GM18507 (cell line): ENCODE measurements at places on chromosomes 3 and 15.

DNA sequence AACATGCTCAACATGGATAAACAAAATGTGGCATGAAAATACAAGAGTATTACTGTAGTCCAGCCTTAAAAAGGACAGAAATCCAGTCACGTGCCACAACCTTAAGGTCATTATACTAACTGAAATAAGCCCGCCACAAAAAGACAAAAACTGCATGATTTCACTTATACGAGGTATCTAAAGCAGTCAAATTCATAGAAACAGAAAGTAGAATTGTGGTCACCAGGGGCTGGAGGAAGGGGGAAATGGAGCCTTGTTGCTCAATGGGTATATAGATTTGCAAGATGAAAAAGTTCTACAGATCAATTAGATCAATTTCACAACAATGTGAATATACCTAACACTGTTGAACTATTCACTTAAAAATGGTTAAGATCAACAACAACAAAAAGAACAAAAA is 7.4 kb downstream of the GLB1 start:
- DNase-seq: no peak

DNA sequence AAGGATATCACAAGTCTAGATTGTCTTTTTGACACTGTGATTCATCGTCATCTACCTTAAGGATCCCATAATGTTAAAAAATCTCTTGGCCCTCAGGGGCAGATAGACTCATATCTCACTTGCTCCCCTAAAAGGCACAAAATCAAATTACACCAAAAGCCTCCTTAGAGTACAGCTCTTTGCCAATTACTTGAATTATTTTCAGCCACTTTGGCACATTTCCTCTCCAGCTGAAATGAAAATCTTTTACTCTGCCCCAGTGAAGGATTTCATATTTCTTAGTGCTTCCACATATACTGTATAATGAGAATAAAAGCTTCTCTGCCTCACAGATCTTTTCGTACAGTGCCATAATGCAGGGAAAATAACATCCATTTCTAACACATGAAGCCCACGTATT is 190.7 kb upstream of the GBE1 start:
- no peak for DNase-seq

- no peak for DNase-seq
Measured at GRCh38 chr3:158369279-158369678, 201.7 kb upstream of the MLF1 start.

DNA sequence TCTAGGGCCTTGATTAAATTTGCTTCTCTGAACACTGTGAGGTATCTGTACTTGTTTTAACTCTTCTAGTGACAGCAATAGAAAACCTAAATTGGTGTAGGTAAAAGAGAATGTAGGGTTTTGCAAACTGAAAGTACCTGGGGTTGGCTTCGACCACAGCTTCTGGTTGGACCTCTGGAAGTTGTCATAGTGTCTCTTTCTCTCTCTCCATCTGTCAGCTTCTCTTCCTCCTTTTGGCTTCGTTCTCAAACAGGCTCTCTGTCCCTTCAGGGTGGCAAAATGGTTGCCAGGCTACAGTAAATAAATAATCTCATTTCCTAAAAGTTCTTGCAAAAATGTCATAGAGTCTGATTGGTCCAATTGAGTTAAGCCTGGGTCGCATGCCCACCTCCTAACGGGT is 149.3 kb upstream of the CTDSPL start:
- no peak for DNase-seq

DNA sequence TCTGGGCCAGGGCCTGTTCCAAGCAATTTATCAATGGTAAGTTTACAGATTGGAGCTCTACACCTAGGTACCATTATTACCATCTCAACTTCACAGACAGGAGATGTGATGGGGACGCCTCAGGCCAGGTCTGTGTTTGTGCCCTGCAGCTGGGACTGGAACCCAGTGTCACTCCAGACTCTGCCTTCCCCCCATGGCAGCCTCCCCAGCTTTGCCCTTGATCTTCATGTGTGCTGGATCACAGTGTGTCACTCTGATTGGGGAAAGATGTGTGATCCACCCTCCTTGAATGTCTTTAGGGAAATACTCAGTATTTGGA is 59.6 kb downstream of the MGLL start:
- DNase-seq: no peak

GRCh38 chr3:4356220-4356540 is 53.0 kb downstream of the SETMAR start:
- no peak for DNase-seq

DNA sequence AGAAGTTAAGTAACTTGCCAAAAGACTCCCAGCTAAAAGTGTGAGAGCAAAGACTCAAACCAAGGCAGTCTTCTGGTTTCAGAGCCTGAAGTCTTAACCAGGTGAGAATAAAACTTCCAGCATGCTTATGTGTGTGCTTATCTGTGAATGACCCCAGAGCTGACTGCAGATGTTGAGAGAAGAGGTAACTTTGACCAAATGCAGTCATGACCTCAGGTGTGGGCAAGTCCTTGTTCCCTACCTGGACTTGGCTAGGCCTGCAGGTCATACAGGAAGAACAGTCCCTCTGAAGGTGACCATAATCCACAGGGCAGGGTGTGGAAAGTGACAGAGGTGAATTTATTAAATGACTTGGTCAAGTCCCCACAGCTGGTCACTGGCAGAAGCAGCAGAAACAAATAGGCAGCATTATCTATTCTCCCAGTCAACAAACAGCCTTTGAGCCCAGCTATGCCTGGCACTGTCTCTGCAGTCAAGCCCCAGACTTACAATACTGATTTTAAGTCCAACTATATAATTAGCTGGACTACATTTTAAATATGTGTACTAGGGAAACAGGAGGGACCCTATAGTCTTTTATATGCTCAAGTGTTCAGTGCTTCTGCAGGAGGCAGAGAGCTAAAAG is 3.0 kb upstream of the CPEB1 start:
- DNase-seq: no peak

- DNase-seq: no peak
Measured at GRCh38 chr3:186102687-186103086, 6.2 kb downstream of the ETV5 start.

- DNase-seq: no peak
Measured at GRCh38 chr15:98144388-98144787, 183.9 kb downstream of the ARRDC4 start.

DNA sequence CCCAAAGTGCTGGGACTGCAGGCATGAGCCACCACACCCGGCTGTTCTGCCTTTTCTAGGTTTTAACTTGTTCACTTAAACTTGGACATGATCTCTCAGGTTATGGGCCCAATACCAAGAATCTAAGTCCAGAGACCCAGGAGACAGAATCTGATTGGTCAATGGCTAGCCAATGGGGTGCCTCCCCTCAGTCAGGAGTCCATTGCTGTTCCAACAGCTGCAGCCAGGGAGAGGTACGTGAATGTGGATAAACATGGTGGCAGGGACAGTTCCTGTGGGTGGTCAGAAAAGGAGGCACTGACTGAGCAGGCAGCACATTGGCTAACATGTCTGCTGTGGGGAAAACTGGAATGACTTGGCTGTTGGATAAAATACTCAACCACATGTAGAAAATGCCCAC is 140.3 kb downstream of the RPLP1 start:
- DNase-seq: no peak

DNA sequence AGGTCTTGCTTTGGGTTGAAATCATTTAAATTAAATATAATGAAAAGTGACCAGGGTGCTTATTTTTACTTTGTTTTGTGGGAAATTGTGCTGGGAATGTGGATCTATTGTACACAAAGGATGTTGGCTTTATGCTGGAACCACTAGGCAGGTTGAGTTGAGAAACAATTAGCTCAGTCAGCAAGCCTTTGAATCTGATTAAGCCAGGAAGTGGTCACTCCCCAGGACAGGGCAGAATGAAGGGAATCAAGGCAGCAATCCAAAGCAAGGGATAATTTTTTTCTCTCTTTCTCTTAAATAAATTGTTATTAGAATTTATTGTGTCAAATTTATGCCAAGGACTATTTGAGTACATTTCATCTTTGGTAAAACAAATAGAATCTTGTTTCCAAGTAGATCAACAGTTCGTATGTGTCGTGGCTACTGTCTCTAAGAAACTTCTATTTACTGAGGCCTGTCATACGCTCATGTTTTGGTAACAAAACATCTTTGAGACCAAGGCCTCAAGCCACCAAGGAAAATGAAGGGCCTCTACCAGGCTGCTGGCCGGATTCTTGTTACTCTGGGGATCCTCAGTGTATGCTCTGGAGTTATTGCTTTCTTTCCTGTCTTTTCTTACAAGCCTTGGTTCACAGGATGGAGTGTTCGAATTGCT is at the start of gene TMEM212:
Gene TMEM212 (plus strand): TSS at position 486 of the 655 bp plus-strand sequence. CDS start 35 bp downstream, at position 521.
- no peak for DNase-seq

DNA sequence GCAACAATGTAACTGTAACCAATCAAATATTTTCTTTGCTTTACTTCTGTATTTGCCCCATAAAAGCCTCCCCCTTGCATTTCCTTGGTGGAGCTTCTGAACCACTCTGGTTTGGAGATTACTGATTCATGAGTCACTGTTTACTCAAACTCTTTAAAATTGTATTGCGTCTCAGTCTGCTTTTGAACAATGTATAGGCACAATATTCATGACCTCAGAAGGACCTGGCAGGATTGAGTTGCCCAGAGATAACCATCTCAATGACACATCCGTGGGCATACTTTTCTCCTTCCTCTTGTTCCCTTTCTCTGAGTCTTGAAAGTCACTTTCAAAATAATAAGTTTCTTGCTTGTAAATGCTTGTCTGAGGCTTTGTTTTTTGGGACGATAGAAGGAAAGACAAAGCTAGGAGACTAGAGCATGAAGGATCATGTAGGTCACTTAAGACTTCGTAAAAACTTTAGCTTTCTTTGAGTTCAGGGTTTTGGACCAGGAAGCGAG is 57.1 kb upstream of the POU1F1 start:
- DNase-seq: no peak

DNA sequence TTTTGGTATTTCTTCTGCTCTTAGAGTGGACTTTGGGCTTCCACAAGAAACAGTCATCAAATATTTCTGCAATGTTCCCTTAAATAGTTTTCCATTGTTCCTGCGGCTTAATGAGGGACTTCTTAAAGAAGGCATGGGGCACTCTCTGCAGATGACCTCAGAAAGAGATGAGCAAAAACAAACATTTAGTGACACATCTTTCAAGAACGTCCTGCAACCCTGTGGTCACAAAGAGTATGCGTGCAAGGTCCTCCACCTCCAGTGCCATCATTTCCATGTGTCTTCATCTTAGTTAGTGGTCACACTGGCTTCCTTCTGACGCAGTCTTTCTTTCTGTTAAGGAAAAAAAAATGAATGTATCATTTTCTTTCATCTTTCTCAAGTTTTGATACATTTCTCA is 56.2 kb downstream of the GREM1 start:
- no peak for DNase-seq

DNA sequence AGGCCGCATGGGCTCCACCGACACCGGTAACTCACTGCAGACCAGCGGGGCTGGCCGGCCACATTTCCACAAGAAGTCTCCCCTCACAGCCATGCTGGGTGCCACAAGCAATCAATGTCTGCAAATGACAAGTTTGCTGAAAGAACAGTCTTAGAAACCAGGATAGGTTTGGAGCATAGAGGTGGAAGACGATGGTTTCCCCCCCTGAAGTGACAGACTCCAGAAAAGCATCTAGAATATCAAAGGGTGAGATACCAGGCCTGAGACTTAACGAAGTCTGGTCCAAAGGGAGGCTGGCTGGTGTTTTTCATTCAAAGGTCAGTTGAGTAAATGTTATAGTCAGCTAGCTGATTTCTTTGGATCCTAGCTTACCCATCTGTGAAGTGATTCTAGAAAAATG is 50.0 kb upstream of the WNT5A start:
- no peak for DNase-seq

DNA sequence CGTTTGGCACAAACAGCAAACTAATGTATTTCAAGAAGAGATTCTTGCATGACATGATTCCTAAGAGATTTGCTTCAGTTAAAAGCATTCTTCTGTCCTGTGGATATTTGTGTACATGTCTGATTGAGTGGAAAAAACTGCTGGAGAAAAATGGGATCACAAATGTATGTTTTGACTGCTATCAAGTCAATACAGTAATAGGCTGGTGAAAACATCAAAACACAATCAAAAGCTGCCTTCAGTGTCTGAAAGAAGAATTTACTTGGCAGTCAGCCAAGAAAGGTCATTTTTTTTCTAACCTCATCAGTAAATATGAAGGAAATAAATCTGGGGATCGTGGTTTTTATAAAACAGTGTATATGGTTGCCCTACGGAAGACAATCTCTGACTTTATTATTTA is 1214.8 kb downstream of the NSUN3 start:
- DNase-seq: no peak

- no peak for DNase-seq
Measured at GRCh38 chr3:141661229-141662196, 76.6 kb upstream of the RNF7 start.

GRCh38 chr3:9986230-9986725 is 363 bp downstream of the EMC3 start:
- DNase-seq: no peak

- DNase-seq: no peak
Measured at GRCh38 chr3:170865209-170866094, 4.5 kb downstream of the RPL22L1 start.

DNA sequence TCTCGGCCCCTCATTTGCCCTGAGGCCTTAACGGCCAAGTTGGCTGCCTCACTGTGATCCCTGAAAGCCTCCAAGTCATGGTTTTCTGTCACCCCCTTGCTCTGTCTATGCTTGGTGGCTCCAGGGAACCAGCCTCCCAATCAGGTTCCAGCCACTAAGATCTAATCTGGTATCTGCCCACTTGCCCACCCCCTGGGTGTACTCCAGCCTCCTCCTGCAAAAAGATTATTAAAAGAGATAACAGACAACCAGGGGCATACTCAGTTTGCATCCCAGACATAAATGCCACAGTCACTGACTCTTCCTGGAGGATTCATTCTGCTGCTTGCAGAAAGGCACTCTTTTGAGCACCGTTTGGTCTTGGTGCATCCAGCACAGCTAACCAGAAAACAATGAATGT is 103.9 kb downstream of the NTRK3 start:
- DNase-seq: no peak

- DNase-seq: no peak
Measured at GRCh38 chr3:155889212-155889611, 18.8 kb downstream of the GMPS start.

- no peak for DNase-seq
Measured at GRCh38 chr3:24387493-24387892, 107.2 kb downstream of the THRB start.

DNA sequence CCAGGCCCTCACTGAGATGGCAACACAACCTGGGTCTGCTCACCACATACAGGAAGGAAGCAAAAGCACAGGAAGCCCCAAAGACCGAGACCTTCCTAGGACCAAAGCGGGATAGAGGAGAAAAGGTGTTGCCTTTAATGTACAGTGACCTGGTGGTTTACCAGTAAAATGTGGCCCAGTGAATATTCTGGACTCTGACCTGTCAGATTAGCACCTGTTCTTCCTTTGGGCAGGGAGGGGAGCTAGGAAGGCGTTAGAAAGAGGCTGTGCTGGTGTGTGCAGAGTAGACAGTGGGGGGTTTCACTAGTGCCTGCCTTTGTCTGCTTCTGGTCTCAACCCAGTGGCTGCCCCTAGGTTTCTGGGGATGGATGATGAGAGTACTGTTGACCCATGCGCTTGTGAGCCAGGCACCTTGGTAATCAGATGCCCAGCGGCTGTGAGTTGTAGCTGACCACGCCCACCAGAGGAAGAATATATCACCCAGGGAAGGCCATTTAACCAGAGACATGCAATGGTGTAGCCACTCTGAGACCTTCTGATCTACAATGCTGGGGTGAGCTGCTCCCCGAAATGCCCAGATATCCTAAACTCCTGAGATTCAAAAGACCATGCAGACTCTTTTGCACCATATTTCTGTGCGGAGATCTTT is 90.1 kb upstream of the NEO1 start:
- no peak for DNase-seq
